ENCODE measurements at places on chromosomes 3 and 15. TPM values are rescaled to one million over a fixed set of nuclear protein-coding genes. Genes with fewer than 3 reads are reported as not detected.
A peak's percentile ranks its signal among the peaks of the same experiment; 100 is the strongest.

The FOXP1 gene
- 86.4 TPM for total RNA-seq

- H3K27me3 ChIP-seq: no peaks in the 10 kb centered on the region
- no peak for DNase-seq
- H3K27ac ChIP-seq: no peak overlapping the region
- H3K36me3 ChIP-seq: no peaks in the 10 kb centered on the region
- H3K4me3 ChIP-seq: no peak overlapping the region
Observed at GRCh38 chr15:63488398-63488960, 15.9 kb upstream of the USP3 start.

The ERICH6 gene
- total RNA-seq: 0.84 TPM

DNA sequence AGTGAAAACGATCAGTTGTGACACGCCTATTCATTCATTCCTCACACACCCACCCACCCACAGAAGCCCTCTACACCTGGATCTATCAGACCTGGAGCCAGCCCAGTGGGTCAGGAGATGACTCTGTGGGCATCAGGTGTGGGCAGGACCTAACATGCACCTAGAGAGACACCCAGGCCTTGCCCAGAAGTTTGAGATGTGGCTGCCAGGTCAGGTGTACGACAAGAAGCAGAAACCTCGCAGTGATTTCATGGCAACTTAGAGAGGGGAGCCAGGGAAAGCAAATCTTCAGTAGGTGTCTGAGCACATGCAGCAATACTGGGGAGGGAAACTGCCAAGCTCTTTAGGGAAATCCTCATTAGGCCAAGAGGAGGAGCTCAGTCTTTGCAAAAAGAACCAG lies 264.7 kb upstream of the ROPN1 start:
- H3K27me3 ChIP-seq: no peaks in the 10 kb centered on the region
- H3K36me3 ChIP-seq: no peaks in the 10 kb centered on the region
- H3K4me1 ChIP-seq: no peaks in the 10 kb centered on the region
- H3K27ac ChIP-seq: no peak overlapping the region

DNA sequence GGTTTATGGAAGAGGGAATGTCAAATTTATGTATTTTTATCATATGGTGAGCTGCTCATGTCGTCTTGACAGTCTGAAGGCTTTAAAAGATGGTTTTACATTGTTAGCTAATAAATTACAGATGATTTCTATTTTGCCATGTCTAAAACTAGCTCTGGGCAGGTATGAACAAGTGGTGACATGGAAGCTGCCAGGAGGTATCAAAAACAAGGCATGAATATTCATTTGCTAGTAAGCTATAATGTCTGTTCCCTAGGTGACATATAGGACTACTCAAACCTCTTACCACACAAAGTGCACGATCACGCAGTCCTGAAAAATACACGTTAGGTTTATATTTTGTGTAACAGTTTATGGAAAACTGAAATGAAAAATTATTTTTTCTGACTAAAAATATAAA lies 34.8 kb downstream of the ST3GAL6 start:
- DNase-seq: no peak
- H3K27me3 ChIP-seq: no peaks in the 10 kb centered on the region
- no peaks in the 10 kb centered on the region for H3K4me1 ChIP-seq
- no peak overlapping the region for H3K4me3 ChIP-seq
- H3K36me3 ChIP-seq: no peaks in the 10 kb centered on the region

GRCh38 chr15:98599909-98600691 lies 48.2 kb upstream of the IGF1R start:
- DNase-seq: peak; percentile 34
- peak overlapping the region; percentile 40 for H3K27ac ChIP-seq
- peaks cover 13% of the 10 kb centered on the region for H3K4me1 ChIP-seq
- H3K27me3 ChIP-seq: no peaks in the 10 kb centered on the region
- peak overlapping the region; percentile 52 for H3K4me3 ChIP-seq

The AMOTL2 gene
- 216 TPM for total RNA-seq

DNA sequence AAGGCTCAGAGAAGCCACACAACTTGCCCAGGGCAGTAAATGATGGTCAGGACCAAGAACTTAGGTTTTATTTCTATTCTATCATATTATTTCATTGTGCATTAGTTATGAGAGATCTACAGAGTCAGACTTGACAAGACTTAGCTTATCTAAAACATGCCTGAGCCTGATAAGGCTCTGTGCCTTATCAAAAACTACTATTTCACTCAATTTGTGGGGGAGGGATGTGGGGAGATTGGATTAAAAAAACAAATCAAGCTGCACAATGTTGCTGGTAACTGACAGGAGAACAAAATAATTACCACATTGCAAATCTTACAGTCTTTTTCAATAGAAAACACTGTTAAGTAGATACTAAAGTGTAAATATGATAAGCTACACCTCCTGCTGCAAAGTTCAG lies 16.0 kb downstream of the HACD2 start:
- no peak overlapping the region for H3K4me3 ChIP-seq
- H3K4me1 ChIP-seq: peaks cover 5% of the 10 kb centered on the region
- no peak for DNase-seq
- H3K36me3 ChIP-seq: no peaks in the 10 kb centered on the region
- H3K27ac ChIP-seq: no peak overlapping the region

GRCh38 chr15:65327651-65328393 lies 23.3 kb downstream of the RNU5B-1 start:
- H3K4me1 ChIP-seq: no peaks in the 10 kb centered on the region
- no peaks in the 10 kb centered on the region for H3K27me3 ChIP-seq
- no peak overlapping the region for H3K4me3 ChIP-seq

The CSPG4 gene
- 132 TPM for total RNA-seq

- H3K36me3 ChIP-seq: no peaks in the 10 kb centered on the region
- no peaks in the 10 kb centered on the region for H3K4me1 ChIP-seq
- no peak overlapping the region for H3K27ac ChIP-seq
Observed at GRCh38 chr3:5694266-5694665, 506.8 kb downstream of the EDEM1 start.

GRCh38 chr3:189298469-189299375 lies 127.0 kb downstream of the TPRG1 start:
- no peak overlapping the region for H3K27ac ChIP-seq
- no peaks in the 10 kb centered on the region for H3K36me3 ChIP-seq
- no peaks in the 10 kb centered on the region for H3K27me3 ChIP-seq
- no peaks in the 10 kb centered on the region for H3K4me1 ChIP-seq
- DNase-seq: no peak
- H3K4me3 ChIP-seq: no peak overlapping the region

The HYAL1 gene
- 23.2 TPM for total RNA-seq

The DISP2 gene
- total RNA-seq: under 0.01 TPM

The SYNPR gene
- not detected for total RNA-seq

DNA sequence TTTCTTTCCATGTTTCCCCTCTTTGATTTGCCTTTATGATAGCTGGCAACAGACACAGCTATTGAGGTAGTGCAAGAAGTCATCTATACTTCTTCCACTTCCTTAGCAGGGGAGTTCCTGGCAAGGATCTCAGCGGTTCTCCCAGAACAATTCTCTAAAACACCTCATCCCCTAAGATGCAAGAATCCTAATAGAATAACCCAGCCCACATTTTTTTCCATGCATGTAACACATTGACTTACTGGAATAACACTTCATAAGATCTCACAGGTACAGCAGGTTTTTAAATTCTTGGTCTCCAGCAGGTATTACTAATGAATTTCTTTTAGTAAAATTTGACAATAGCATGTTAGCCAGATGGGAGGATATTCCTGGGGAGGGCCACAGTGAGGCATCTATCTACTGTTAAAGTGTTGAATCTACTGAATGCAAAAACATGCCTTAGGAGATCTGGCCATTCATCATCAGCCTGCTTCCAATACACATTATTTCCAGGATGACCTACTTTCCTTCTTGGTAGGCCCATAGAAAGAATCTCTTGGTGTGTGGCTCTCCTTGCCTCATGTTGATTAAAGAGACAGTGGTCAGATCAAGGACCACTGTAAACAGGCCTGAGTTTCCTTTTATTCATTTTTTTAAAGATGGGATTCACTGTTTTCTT lies 78.5 kb downstream of the RAD18 start:
- no peak for DNase-seq
- no peaks in the 10 kb centered on the region for H3K4me1 ChIP-seq
- H3K4me3 ChIP-seq: no peak overlapping the region
- H3K27me3 ChIP-seq: no peaks in the 10 kb centered on the region
- H3K27ac ChIP-seq: no peak overlapping the region

DNA sequence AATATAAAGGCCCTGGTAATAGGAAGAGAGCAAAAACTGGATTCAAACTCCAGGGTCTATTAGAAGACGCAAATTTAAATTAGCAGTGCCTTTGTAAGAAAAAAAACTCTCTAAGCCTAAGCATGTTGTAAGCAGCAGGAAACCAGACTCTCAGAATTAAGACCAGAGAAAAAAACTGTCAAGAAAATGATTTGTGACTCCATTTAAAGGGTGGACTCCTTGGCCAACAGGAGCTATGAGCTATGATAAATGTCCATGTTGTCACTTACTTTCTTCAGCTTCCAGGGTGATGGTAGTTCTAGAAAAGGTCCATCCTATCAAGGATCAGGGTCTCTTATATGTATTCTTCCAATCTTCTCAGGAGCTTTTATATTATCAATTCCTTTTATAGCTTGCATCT lies 34.9 kb upstream of the CCDC50 start:
- H3K36me3 ChIP-seq: no peaks in the 10 kb centered on the region
- no peak overlapping the region for H3K4me3 ChIP-seq
- no peak for DNase-seq
- H3K4me1 ChIP-seq: no peaks in the 10 kb centered on the region
- no peaks in the 10 kb centered on the region for H3K27me3 ChIP-seq

GRCh38 chr3:187025254-187025655 lies 94.9 kb downstream of the ST6GAL1 start:
- no peaks in the 10 kb centered on the region for H3K27me3 ChIP-seq
- H3K36me3 ChIP-seq: no peaks in the 10 kb centered on the region
- DNase-seq: no peak

DNA sequence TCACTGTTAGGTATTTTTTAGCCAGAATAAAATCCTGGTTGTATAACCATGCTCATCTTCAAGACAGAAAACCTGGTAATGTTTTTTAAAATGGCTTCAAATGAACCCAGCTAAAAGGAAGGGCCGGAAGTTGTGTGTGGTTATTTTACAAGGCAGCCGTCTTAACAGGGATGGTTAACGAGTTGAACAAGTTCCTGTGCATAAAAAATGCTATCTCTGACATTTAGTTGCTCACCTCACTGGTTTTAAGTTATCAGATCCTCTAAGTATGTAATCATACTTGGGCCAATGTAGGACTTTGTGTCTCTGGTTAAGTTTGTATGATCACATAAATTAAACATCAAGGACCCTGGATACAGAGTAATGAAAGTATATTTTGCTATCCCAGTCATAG lies 2.1 kb downstream of the ATP11B start:
- DNase-seq: no peak
- H3K36me3 ChIP-seq: no peaks in the 10 kb centered on the region
- no peak overlapping the region for H3K27ac ChIP-seq
- no peaks in the 10 kb centered on the region for H3K27me3 ChIP-seq
- H3K4me1 ChIP-seq: peaks cover 21% of the 10 kb centered on the region
- H3K4me3 ChIP-seq: no peak overlapping the region

The CP gene
- 17.7 TPM for total RNA-seq

DNA sequence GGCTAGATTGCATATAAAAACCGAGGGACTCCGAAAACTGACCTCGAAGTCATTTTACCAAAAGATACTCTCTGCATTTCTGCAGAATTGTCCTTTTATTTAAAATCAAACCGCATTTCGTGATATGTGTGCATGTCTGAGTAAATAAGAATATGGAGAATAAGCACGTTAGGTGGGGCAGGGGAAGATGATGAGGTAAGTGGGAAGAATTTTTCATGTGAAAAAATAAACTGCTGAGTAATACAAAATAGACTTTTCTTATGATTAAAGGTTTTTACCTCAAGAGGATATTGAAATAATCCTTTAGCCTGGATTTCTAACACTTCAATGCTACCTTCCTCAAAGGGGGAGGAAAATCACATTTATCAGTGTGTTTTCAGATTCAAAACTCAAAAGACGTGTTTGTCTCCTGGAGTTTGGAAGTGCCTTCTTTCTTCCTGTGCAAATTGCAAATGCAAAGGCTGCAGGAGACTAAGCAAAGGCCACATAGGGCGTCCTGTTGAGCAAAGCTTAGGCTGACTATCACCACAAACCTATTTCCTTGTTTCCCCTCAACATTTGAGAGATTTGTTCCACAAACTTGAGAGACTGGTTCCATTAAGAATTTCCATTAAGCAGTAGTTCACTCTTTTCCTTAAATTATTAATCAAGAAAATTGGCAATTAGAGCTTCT lies 813.5 kb downstream of the MCTP2 start:
- H3K27me3 ChIP-seq: no peaks in the 10 kb centered on the region
- no peaks in the 10 kb centered on the region for H3K4me1 ChIP-seq
- no peak overlapping the region for H3K4me3 ChIP-seq
- no peak for DNase-seq
- no peaks in the 10 kb centered on the region for H3K36me3 ChIP-seq

GRCh38 chr15:44736181-44736765 lies at the start of gene TRIM69:
TSS of gene TRIM69 (plus strand) at chr15:44736528. CDS start at chr15:44736705, 177 bp downstream.
- no peaks in the 10 kb centered on the region for H3K27me3 ChIP-seq
- peaks cover 8% of the 10 kb centered on the region for H3K36me3 ChIP-seq
- no peak for DNase-seq
- H3K27ac ChIP-seq: peak within 1 kb of the TSS; percentile 23
- H3K4me1 ChIP-seq: no peaks in the 10 kb centered on the region

DNA sequence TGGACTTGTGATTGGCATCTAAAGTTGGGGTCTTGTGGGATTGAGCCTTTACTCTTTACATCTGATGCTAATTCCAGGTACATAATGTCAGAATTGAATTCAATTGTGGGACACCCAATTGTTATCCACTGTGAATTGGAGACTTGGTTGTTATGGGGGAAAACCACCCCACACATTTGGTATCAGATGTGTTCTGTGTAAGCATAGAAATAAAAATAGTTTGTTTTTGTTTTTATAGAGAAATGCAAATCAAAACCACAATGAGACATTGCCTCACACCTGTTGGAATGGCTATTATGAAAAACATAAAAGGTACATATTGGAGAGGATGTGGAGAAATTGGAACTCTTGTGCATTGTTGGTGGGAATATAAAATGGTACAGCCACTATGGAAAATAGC lies 58.5 kb downstream of the CPA3 start:
- H3K27me3 ChIP-seq: no peaks in the 10 kb centered on the region
- no peak overlapping the region for H3K4me3 ChIP-seq
- H3K36me3 ChIP-seq: no peaks in the 10 kb centered on the region
- no peak for DNase-seq

GRCh38 chr3:57206423-57206822 lies 6.6 kb upstream of the HESX1 start:
- H3K27me3 ChIP-seq: no peaks in the 10 kb centered on the region
- no peak overlapping the region for H3K27ac ChIP-seq
- no peaks in the 10 kb centered on the region for H3K36me3 ChIP-seq
- H3K4me3 ChIP-seq: no peak overlapping the region

GRCh38 chr3:73225991-73226390 lies 164.5 kb downstream of the EBLN2 start:
- no peak overlapping the region for H3K4me3 ChIP-seq
- no peak overlapping the region for H3K27ac ChIP-seq
- H3K4me1 ChIP-seq: no peaks in the 10 kb centered on the region
- no peak for DNase-seq

Measured in tibial nerve (tissue), 4 donors.